ENCODE measurements at places on chromosomes 5 and 9.
A peak's percentile ranks its signal among the peaks of the same experiment; 100 is the strongest.

DNA sequence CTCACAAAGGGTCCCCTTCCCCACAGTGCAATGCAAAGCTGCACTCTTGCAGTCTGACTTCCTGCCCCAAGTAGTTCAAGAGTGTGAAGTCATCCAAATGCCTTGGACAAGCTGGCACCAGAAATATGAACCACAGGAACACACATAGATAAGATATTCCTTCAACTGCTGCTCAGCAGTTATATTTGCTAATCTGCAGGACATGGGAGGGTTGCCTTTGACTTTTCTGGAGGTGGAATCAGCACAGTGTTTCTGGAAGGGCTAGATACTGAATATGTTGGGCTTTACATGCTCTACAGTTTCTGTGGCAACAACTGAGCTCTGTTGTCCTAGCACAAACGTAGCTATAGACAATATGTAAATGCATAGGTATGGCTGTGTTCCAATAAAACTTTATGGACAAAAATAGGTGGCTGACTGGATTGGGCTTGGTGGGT lies 96.7 kb upstream of the PCA3 start:
- DNase-seq = no peak

- no peak for DNase-seq
Measured at GRCh38 chr9:90156318-90156717, 486.3 kb downstream of the DIRAS2 start.

DNA sequence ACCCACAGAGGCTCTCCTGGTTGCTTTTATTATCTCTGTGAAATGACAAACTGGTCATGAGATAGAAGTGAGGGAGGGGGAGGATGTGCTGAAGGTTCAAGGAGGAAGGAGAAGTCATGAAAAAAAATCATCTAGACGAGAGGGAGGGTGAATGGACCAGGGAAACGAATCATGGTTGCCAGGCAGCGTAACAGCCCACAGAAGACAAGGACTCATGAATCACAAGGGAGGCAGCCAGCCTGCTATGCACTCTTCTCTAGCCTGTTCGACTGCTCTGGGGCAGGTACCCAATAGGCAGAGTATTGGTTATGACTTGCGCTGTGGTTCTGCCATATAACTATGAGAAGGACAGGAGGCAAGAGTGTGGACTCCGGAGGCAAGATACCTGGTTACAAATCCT lies 475.2 kb downstream of the CDK5RAP2 start:
- DNase-seq = no peak

DNA sequence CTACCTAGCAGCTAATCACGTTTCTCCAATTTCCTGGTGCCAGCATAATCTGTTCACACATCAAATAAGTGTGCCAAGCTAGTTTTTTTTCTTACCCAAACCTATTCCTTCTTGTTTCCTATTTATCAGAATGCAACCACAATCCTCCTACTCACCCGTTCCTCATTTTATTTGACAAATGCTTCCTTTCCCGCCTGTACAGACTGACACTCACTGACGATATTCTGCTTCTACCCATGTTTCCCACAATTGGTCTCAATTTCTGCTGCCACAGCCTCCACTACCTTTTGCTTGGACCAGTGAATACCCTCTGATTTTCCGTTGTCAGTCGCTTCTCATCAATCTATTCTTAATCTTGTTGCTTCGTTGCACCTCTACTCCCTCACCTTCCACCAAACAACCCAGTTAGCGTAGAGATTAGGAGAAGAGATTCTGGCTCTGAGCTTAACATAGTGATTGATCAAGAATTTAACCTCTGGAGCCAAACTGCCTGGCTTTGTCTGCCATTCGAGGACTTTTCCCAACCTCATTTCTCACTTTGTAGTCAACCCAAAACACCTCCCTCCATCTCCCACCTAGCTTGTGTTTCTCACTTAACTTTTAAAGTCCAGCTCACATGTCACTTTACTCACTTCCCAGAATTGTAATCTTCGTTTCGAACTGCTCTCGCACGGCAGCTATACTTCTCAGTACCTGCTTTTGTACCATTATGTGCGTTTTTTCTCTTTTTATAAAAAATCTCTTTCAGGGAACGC lies 729 bp upstream of the TMEM38B start:
- DNase-seq = no peak

GRCh38 chr5:73615085-73615484 lies 10.9 kb upstream of the ARHGEF28 start:
- DNase-seq = no peak

- no peak for DNase-seq
Measured at GRCh38 chr5:48192-48591, 43.8 kb upstream of the PLEKHG4B start.

DNA sequence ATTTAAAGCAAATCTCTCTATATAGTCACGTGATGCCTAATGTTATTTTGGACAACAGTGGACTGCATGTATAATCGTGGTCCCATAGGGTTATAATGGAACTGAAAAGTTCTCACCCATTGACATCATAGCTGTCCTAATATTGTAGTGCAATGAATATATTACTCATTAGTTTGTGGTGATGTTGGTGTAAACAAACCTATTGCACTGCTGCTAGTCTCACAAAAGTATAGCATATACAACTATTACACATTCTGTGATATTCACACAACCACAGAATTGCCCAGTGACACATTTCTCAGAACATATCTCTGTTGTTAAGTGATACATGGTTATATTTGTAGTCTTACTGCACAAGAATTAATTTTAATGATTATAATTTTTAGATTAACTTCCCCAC lies 37.7 kb downstream of the IPO11 start:
- no peak for DNase-seq

DNA sequence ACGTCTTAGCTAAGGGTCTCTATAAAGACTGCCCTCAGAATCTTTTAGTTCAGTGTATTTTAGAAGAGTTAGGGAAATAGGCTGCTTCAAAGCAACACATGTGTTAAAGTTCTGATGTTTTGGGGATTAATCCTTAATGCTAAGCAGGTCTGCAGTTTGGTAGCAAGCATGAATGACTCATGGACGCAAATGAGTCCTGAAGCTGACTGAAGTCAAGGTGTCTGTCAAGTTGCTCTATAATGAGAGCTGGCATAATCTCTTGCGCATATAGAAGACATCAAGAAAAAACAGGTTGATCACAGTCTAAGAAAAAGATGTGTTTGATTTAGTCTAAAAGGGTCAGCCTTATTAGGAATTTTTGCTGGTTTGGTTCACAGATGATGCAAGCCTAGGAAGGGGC lies 630.1 kb downstream of the CDH12 start:
- DNase-seq = no peak

DNA sequence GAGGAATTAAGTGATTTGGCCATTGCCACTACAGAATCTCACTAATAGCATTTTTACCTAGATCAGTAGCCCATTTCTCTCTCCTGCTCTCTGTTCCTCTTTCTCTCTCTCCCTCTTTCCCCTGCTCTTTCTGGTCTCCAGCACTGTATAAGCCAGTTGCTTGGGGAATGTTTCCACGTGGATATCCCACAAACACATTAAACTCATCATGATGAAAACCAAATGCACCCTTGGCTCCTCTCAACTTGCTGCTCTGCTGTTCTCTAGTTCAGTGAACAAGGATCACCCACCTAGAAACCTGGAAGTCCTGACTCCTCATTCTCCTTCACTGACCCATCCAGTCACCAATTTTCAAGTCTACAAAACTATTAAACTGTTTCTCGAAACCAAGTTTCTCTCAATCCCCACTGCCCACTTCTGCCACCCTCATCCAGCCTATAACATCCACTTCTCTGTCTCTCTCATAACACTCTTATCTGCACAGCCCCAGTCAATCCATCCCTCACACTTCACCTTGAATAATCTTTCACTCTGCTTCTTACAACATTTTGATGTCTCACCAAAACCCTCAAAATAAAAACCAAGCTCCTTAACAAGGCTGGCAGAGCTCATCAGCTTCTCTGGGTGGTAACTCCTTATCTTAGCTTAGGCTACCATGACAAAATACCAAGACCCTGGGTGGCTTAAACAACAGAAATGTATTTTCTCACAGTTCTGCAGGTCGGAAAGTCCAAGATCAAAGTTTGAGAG lies 79.3 kb downstream of the ARL15 start:
- DNase-seq = no peak

- no peak for DNase-seq
Measured at GRCh38 chr5:168479166-168479565, 7.1 kb upstream of the RARS1 start.

GRCh38 chr5:169050636-169051035 lies 250.3 kb downstream of the SLIT3 start:
- no peak for DNase-seq

- DNase-seq = no peak
Measured at GRCh38 chr5:3153226-3153858, 401.9 kb upstream of the IRX2 start.

- no peak for DNase-seq
Measured at GRCh38 chr9:109974918-109975276, 194.9 kb downstream of the PALM2AKAP2 start.

GRCh38 chr5:170760113-170760512 lies 23.4 kb upstream of the GABRP start:
- DNase-seq = no peak

DNA sequence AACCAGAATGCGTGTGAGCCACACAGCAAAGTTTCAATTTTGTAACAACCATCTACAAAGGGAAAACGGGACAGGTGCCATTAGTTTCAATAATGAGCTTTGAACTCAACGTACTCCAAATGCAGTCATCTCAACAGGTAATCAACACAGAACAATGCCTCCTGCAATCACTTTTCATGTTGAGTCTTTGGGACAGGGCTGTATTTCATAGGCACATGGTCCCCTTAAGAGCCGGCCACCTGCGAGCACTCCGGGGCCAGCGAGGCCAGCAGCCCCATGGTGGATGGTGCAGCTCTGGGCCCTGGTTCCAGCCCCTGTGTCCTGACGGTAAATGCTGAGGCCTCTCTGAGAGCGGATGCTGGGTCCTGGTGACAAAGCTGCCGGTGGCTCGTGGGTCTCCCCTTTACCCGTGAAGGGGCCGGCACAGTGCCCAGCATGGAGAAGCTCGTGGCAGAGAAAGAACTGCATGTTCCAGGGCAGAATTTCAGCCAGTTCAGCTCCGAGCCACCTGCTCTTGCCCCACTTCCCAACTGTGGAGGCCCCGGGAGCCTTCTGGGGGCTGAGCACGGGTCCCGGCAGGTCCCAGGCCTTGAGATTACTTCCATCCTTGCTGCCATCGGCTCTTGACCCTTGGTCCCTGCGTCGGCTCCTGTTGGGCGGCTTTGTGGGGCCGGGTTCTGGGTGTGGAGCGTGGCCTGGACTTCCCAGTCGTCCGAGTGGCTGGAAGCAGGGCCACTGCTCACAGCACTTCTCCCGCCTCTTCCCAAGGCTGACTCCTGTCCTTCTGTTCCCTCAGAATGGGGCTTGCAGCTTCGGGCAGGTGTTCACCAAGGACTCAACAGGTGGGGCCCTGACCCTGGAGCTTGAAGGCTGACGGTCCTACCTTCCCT lies 26.1 kb upstream of the RNU6ATAC start:
- DNase-seq = no peak

GRCh38 chr5:96936431-96937320 lies 796 bp downstream of the LNPEP start:
- peak; percentile 66 for DNase-seq

DNA sequence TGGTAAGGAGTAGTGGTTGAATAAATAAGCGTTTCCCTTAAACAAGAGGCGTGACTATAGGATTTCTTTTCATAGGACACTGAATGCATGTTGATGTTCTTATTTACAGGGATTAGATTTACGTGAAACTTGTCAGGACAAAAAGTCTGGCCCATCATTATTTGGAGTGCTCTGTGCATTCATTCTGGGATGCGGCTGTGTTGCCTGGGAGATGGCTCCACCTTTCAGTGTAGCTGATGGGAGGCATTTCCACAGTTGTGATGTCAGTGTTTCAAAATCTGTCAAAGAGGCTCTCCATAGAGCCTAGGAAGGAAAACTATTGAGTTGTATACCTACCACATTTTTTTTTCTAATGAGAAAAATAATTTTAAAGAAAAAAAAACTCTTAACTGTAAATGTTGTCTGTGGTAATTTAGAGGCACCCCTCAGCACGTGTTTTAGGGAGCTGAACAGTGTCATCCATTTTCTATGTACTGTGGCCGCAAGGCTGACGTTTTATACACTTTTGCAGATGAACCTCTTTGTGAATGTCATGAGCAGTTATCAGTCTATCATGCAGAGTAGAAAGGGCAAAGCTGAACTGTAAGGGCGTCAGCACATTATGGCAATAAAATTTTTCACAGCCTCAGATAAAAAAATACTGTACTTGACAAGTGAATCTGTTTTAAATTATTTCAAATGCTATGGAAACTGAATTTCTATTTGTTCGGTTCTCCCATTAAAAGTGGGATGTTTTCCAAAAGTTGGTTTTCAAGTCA lies 202.7 kb downstream of the PBX3 start:
- DNase-seq = no peak

GRCh38 chr5:122352331-122352730 lies 40.3 kb downstream of the SNCAIP start:
- no peak for DNase-seq

DNA sequence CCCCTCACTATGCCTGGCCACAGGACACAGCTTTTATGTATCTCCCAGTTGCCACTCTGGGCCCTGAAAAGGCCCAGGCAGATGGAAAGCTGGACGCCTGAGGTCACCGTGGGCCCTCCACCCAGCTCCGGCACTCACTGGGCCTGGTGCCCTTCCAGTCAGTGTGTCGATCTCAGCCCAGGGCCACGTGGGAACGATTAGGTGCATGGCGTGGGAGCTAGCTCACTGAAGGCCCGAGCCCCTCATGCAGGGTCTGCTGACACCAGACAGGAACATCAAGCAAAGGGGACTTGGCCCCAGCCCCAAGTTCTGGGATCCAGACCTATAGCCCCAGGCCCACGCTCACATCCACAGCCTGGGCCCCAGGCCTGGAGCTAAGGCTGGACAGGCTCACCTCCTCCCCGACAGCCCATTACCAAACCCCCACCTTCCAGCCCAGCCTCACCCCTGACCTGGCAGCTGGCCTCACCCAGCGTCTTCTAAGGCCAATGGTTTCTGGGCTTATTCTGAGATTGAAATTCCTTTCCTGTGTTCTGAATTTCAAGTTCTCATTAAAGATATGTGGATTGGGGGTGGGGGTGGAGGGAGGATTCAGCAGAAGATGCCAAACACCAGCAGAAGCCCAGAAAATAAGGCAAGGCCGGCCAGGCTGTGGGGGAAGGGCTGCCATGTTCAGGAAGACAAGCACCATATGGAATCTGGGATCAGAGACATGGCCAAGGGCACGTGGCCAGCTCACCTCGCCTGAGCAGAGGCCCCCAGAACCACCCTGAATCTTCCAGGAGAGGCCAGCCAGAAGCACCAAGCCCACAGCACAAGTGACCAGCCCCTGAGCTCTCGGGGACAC lies 74.5 kb downstream of the ADAMTS2 start:
- no peak for DNase-seq

DNA sequence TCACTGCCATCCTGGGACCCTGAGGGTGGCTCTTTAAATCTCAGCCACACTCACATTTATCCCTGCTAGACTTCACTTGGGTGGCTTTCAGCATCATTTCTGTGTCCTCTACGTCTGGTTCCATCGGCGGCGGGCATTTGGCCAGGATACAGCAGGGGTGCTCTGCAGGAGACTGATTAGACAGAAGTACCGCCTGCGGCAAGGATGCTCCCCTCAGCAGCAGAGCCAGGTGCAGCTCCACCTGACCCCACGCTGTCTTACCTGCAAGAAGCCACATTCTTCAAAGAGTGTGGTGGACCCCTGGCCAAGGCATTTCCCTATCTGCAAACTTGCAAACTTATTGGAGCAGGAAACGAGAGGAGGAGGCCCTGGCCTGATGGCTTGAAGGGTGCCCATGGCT lies 309.8 kb upstream of the IRX4 start:
- no peak for DNase-seq

Measured in nucleus accumbens (tissue), 56 donors.